Globus pallidus (tissue), 1 donor: ENCODE measurements at places on chromosomes 7 and 10.

DNA sequence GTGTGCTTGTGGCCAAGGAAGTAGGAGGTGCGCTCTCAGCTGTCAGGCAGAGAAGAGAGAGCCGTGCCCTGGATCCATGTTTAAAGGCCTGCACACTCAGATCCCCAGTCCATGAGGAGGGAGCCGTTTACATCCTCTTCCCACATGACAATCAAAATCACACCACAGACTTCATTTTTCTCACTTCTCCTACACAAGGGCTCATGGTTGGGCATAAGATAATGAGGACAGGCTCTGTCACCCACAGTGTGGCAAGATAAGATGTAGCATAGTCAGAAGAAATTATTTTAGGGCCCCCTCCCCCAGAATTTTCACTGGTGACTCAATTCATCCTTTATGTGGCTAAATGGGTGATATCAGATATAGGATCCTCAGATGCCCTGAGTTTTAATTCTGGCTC, 35.9 kb upstream of the INHBA start:
- DNase-seq: no peak

- no peak for DNase-seq
Observed at GRCh38 chr10:113026679-113027078, 76.6 kb downstream of the TCF7L2 start.

DNA sequence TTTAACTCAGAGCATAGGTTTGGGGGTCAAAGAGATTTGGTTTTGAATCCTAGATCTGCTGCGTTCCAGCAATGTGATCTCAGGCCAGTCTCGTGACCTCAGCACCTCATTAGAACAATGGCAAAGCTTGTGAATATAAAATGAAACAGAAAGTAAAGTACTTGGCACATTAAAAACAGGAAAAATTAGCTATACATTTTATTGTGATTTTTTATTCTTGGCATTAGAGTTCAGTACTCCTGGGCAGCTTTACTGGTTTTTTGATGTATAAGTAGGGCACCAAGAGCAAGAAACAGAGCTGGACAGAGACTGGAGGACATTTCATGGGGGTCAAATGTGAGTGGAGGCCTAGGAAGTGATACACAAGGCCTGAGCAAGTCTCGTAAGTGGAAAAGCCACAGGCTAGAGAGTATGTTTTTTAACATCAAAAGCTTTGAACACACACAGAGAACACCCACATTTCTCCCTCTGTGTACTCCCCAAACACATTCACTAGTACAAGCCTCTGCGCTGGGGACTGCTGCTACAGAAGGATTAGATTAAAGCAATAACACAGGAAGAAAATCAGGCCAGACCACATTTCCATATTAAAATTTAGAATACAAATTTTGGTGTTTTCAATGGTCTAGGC, 157.2 kb upstream of the SLC25A13 start:
- no peak for DNase-seq

DNA sequence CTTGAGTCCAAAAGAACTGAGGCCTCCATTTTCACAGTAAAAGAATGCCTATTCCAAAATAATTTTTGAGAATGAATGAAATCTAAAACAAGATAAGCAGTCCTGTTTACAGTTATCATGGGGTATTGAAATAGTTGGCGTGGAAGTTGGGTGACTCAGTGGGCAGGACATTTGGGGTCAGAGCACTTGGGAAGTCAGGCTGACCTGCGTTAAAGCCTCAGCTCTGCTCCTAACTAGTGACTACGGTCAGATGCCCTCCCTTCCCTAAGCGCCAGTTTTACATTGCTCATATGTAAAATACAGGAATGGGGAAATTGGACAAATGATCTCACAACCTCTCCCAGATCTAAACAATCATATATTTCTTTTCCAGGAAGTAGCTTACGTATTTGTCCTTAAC, 2.3 kb upstream of the PAPSS2 start:
- no peak for DNase-seq

GRCh38 chr7:111690364-111691111, 128.2 kb upstream of the IMMP2L start:
- no peak for DNase-seq

- no peak for DNase-seq
Observed at GRCh38 chr7:8065356-8065813, 96.8 kb downstream of the GLCCI1 start.

GRCh38 chr7:14739168-14739840, 163.2 kb downstream of the DGKB start:
- no peak for DNase-seq

- no peak for DNase-seq
Observed at GRCh38 chr7:37342688-37343471, 105.8 kb downstream of the ELMO1 start.

- DNase-seq: peak; percentile 84
Observed at GRCh38 chr7:143380260-143380645, 892 bp upstream of the ZYX start.

DNA sequence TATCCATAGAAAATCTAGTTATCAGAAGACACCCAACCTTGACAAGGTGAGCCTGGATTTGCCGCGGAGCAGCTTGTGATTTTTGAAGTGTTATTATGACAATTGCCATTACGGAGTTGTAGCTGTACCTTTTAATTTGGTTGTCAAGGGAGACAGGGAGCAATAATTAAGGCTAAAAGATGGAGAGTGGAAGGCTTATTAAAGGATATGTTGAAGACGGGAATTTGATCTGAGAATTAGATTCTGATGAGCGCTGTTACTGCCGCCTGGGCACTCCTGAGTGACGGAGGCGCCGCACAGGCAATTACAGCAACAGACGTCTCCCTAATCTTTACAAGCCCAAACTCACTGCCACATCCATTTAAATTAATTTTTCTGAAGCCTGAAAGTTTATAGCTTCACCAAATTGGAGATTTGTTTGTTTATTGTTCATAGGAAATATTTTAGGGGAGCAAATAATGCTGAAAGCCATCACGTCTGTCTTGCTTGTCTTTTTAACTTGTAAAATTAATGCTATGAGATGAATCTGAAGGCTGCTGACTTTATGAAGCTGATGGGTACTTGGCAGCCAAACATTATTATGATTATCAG, 475.0 kb upstream of the ADARB2 start:
- DNase-seq: no peak

DNA sequence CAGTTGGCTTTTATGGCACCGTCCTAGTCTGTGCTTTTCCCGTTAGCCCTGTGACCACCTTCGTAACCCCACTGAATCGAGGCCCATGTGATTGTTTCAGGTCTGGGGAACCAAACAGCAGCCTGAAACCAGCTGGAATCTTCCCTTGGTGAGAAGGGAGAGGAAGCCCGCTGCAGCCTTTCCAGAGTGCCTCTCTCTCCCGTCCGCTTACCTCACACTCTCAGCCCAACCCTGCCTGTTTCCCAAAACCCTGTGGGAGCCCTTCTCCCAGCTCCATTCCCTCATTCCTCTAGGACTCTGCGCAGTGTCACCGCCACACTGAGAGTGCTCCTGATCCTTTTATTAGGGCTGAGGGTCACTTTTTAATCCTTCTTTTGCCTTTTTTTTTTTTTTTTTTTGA, 139.6 kb downstream of the WDR37 start:
- DNase-seq: no peak

DNA sequence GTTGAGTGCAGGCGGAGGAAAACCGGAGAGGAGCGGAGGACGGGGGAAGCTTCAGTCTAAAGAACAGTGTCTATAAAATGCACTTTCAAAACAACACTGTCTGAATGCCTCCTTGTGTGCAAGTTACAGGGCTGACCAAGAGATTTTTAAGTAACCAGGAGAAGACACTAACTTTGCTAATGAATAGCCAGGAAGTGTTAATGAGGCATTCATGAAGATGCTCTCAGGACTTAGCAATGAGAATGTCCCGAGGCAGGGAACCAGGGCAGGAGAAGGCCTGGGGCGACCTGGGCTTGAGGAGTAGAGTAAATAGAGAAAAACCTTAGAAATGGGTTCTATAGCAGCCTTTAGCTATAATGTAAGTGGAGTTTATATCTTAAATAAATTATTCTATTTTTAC, 312.1 kb downstream of the SKIDA1 start:
- DNase-seq: no peak

GRCh38 chr10:80382989-80383388, 25.4 kb upstream of the PRXL2A start:
- DNase-seq: peak; percentile 29

DNA sequence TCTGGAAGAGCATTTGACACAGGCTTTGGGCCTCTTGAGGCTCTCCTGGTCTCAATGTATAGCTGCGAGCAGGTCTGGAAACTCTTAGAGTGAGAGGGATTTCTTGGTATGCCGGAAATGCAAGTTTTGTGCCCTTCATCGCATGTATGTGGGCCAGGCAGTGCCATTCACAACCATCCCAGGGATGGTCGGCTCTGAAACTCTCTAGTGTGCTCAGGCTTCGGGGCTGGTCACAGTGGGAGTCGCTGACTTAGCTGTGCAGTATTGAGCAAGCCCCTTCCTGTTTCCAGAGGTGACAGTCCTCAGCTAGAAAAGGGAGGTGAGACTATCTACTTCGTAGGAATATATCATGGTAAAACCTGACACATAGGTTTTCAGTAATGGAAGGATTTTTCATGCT, 2.0 kb upstream of the AOAH start:
- DNase-seq: no peak

- DNase-seq: no peak
Observed at GRCh38 chr10:130341356-130341755, 205.2 kb downstream of the GLRX3 start.

- no peak for DNase-seq
Observed at GRCh38 chr7:77402818-77403217, 13.3 kb downstream of the GSAP start.

DNA sequence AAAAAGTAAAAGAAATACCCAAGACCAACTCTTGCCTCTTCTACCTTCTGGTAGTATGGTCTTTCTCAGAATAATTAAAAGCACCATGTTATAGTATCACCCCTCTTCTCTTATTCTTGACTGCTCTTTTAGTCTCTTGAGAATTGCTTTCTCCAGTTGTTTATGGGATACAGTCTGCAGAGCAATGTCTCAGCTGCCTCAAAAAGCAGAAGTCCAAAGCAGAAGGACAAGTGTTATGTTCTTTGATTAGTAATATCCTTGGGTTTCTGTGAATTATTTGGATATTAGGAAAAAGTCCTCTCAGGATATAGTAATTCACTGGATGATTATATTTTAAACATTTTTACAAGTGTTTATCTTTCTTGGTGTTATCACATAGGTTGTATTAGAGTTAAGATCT, 7.4 kb downstream of the TAS2R41 start:
- no peak for DNase-seq

DNA sequence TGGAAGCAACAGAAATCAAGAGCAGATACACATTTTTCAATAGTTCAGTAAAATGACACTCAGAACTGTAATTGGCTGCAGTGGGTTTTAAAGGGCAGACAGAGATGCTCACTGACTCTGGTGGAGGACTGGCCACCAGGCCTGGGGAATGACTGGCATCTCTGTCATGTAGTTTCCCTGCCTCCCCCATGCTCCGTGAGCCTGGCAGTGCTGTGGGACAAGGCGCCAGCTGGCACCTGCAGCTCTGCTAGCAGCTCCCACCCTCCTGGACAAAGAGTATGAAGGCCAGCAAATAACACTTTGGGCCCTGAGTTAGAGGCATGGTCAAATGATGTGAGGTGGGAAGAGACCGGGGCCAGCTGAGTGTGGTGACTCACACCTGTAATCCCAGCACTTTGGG, 15.0 kb downstream of the TSPAN33 start:
- no peak for DNase-seq

GRCh38 chr10:132879408-132880127, 62.8 kb downstream of the CFAP46 start:
- DNase-seq: no peak

GRCh38 chr7:46281071-46281470, 360.0 kb upstream of the IGFBP3 start:
- no peak for DNase-seq

DNA sequence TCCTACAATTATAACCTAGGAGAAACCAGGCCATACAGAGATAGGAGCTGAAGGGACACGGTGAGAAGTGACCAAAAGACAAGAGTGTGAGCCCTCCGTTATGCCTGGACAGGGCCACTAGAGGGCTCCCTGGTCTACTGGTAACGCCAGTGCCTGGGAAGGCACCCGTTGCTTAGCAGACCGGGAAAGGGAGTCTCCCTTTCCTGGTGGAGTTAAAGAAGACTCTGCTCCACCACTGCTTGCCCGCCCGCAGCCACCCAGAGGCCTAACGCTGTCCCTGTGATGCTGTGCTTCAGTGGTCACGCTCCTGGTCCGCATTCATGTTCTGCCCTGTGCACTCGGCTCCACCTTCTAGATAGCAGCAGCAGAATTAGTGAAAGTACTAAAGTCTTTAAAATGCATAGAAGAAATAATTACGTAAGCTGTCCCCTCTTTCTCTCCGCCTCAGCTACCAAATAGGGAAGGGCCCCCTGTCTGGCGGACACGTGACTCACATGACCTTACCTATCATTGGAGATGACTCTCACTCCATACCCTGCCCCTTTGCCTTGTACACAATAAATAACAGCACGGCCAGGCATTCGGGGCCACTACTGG, 34.8 kb downstream of the GRID2IP start:
- peak; percentile 77 for DNase-seq

DNA sequence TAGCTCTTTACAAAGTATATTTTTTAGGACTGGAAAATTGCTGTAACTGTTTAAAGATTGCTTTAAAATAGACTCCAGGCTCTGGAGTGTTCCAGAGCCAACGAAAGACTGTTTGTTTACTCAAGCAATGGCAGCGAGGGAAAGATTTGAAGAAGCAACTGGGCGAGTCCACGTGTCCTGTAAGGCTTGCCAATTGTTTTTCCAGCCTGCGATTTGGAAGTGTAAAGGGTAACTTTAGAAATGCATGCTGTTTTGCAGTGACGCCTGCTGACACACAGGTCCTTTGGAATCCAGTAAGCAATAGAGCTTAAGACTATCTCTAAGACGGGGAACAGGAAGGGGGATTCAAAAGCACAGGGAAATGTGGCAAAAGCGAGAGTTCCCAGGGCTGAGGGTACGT, 55.8 kb downstream of the TACC2 start:
- DNase-seq: no peak

GRCh38 chr7:27605283-27605682, 57.4 kb downstream of the HIBADH start:
- no peak for DNase-seq

- DNase-seq: no peak
Observed at GRCh38 chr7:6438427-6438826, 9.3 kb downstream of the DAGLB start.
